NCI-H446 (cell line): ENCODE measurements at places on chromosomes 2 and 18.

DNA sequence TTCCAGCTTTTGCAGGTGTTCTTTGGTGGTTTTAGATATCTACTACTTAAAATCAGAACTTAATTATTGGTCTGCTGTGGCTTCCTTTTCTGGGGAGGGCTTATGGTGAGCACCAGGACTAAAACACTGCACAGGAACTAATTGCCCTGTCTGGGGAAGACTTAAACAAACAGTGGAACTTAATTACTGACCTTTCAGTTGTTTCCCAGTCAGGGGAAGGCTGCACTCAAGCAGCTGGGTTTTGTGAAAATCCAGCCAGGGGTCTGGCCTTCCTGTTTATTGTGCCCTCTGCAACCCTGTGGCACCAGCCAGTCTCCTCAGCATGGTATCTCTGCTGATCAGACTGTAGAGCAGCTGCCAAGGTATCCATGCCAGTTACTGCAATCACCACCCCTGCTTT, 398.2 kb downstream of the ADCYAP1 start:
- no peak for DNase-seq

DNA sequence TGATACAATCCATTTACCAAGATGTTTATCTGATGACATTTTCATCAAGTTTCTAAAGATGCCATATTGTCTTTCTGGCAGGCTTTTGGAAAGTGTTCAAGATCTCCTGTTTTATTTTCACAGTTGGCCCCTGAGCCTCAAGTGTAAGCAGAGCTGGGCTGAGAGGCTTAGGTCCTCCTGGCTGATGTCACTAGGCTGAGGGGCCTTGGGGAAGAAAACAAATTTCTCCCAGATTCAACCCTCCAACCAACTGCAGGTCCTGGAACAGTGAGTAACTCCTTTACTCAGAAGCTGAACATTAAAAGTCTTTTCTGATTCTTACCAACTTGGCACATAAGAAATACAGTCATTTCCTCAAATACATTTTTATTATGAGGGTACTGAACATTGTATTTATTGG, 14.9 kb upstream of the IL1RL1 start:
- DNase-seq: no peak

GRCh38 chr2:162768656-162769055, 69.9 kb downstream of the KCNH7 start:
- DNase-seq: peak; percentile 86

- DNase-seq: no peak
Observed at GRCh38 chr2:220662431-220662830, 909.7 kb downstream of the EPHA4 start.
